ENCODE measurements at places on chromosomes 5 and 9. TPM values are rescaled to one million over a fixed set of nuclear protein-coding genes. Genes with fewer than 3 reads are reported as not detected.

DNA sequence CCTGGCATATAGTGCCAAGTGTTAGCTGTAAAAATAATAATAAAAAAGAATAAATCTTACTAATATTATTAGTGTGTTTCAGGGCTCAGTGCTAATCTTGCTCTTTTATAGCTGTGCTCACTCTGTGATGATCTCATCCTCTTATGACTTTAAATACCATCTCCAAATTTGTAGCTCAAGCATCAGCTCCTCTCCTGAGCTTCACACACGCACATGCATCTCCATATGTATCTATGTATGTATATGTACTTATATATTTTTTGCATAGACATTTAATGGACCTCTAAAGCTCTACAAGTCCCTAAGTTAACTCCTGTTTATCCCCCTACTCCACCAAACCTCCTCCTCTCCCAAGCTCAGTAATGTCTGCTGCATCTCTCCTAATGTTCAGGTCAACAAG, 170.8 kb upstream of the NR3C1 start:
- peaks cover 13% of the 10 kb centered on the region for H3K27me3 ChIP-seq
- DNase-seq = no peak
- no peak overlapping the region for H3K27ac ChIP-seq
- no peaks in the 10 kb centered on the region for H3K4me1 ChIP-seq
- no peaks in the 10 kb centered on the region for H3K36me3 ChIP-seq

The MOB3B gene
- total RNA-seq = 0.42 TPM

- H3K27me3 ChIP-seq = peaks cover 7% of the 10 kb centered on the region
- H3K4me1 ChIP-seq = peaks cover 10% of the 10 kb centered on the region
- peaks cover 2% of the 10 kb centered on the region for H3K36me3 ChIP-seq
- peak overlapping the region; percentile 80 for H3K4me3 ChIP-seq
- DNase-seq = no peak
- peak overlapping the region; percentile 16 for H3K27ac ChIP-seq
These were observed 73.8 kb upstream of the ITGA2 start for GRCh38 chr5:52915176-52915875.

GRCh38 chr9:91219557-91219956, 142.2 kb downstream of the AUH start:
- no peaks in the 10 kb centered on the region for H3K27me3 ChIP-seq
- H3K4me3 ChIP-seq = no peak overlapping the region
- no peak overlapping the region for H3K27ac ChIP-seq

GRCh38 chr9:14321517-14322130, 7.7 kb upstream of the NFIB start:
- H3K27me3 ChIP-seq = peaks cover 23% of the 10 kb centered on the region
- no peak for DNase-seq
- peak overlapping the region; percentile 6 for H3K27ac ChIP-seq
- peaks cover 4% of the 10 kb centered on the region for H3K36me3 ChIP-seq

The TMC1 gene
- total RNA-seq = not detected

DNA sequence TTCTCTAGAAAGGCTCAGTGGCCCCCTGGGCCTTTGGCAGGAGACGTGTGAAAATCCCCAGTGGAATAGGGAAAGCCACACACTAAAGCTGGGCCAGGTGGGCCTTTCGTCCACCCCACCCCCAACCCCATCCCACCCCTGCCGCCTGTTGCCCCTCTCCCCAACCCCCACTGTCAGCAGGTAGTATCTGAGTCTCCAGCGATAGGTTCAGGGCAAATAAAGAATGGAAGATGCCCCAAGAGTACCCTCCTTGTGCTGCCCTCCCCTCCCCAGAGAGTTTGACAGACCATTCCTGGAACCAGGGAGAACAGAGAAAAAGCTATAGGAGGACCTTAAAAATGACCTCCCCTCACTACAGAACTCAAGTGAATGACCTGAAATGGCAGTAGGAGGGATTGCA, 36.7 kb upstream of the UBE2D2 start:
- DNase-seq = no peak
- H3K27ac ChIP-seq = no peak overlapping the region
- peaks cover 4% of the 10 kb centered on the region for H3K4me1 ChIP-seq
- no peak overlapping the region for H3K4me3 ChIP-seq
- H3K36me3 ChIP-seq = no peaks in the 10 kb centered on the region
- peaks cover 4% of the 10 kb centered on the region for H3K27me3 ChIP-seq

The DAPK1 gene
- total RNA-seq = 1.7 TPM

The FGFR4 gene
- total RNA-seq = 3.8 TPM
